ENCODE measurements at places on chromosomes 1 and 21.
A peak's percentile ranks its signal among the peaks of the same experiment; 100 is the strongest.

- DNase-seq = no peak
Measured at GRCh38 chr1:158333405-158334155, 2.2 kb upstream of the CD1B start.

DNA sequence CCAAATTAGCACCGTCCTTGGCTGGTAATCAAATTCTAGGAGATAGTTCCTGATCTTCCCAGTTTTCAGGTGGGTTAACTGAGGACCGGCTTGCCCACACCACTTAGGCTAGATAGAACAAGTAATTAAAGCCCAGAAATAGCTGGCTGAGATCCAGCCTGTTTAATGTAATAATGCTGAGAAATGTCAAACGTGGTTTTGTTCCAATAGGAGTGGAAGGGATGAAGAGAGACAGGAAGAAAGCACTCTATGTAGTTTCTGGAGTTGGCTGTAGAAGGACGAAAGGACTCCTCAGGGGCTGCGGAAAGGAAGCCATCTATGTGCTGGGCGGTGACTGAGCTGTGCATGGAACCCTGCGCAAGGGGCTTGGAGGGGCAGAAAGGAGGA, 18.6 kb downstream of the NAV1 start:
- DNase-seq = no peak

DNA sequence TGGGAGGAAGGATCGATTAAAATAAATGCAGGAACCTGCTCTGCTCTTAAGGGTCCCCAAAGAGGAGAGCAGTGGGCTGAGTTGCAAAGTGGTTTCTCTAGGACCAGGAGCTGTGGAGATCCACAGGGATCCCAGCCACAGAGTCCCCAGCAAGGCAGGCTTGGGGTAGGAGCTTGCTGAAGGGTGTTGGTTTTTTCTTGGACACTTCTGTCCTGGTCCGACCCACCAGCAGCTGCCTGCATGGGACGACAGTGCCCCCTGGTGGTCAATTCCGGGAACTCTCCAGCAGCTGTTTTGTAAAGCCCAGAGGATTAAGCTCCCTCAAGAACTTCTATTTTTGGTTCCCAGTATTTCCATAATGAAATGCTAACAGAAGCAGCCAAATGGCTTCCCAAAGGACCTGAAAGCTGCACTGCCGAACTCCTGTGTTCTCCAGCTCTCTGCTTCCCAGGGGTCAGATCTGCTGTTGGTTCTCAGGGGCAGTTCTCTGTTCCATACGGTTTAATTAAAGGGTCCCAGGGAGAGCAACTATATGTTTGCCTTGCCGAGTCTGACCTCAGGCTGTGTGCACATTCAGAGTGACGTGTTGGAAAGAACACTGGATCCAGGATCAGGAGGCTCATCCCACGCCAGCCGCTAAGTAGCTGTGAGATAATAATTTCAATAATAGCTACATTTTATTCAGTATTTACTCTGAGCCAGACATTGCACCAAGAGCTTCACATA, 23.2 kb downstream of the NENF start:
- DNase-seq = peak; percentile 46

DNA sequence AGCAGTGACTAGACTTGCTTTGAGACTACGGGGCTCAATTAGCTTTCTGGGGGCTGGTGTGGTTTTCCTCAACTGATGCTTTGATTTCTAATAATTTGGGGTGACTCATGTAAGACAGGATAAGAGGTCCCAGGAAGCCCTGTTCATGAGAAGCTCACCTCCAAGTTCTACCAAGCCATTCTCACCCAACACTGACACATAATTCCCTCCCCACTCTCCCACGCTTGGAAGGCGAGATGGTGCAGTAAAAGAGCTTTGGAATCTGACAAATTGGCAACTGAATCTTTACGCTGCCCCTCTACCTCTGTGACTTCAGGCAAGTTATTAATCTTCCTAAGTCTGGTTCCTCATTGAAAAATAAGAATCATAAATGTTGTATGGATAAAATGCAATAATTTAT, 299.1 kb upstream of the DUSP10 start:
- DNase-seq = no peak

- DNase-seq = no peak
Measured at GRCh38 chr1:50257029-50257428, 148.3 kb downstream of the ELAVL4 start.

DNA sequence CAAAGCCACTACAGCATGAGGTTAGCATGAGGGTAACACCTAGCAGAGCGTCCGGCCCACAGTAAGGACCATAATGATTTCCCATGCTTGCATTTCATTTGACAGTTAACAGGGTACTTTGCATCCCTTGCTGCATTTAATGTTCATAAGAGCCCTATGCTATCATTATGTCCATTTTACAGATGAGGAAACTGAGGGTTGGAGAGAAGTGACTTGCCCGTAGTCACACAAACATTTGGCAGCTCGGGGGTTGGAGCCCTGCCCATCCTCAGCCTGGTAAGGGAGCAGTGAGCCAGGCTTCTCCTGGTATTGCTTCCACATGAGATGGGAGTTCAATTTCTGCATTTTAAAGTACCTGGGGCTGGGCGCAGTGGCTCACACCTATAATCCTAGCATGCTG, 16.5 kb upstream of the EPHB2 start:
- DNase-seq = no peak

DNA sequence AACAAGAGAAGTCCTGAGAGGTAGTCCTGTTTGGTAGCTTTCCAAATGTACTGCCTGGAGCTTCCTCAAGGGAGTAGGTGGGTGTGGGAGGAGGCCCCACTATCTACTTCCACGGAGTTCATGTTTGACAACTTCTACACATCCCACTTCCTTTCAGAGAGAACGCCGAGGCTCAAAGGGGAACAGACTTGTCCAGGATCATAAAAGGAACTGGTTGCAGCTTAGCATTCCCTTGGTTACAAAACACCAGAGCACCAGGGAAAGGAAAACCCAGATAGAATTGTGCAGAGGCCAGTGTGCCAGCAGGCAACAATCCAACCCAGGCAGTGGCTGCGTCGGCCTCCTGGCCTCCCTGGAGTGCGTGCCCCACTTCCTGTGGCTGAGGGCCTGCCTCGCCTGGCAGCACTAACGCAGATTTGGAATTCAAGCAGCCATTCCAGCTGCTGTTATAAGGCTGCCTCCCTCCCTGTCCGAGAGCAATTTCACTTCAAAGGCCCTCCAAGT, 4.2 kb upstream of the RAP1GAP start:
- DNase-seq = peak; percentile 16

GRCh38 chr1:31487143-31487542, 74.1 kb downstream of the SERINC2 start:
- no peak for DNase-seq

Measured in RCC 7860 (cell line).